ENCODE measurements at places on chromosomes 3 and 15.

DNA sequence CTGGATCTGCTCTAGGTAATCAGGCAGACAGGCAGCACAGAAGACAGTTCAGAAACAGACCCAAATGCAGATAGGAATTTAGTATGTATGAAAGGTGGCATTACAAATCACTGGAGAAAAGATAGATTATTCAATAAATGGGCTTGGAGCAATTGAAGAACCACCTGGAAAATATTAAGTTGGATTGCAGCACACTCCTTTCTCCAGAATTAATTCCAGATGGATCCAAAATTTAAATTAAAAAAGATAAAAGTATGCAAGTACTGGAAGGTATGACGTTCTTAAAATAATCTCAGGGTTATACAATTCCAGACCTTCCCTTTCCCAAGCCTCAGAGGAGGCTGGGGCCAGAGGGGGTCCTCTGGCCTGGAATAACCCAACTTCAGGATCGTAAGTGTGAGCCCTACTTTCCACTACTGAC is 32.5 kb downstream of the HRH1 start:
- DNase-seq: no peak

GRCh38 chr15:32905481-32905880 is 187.7 kb downstream of the GREM1 start:
- DNase-seq: no peak

DNA sequence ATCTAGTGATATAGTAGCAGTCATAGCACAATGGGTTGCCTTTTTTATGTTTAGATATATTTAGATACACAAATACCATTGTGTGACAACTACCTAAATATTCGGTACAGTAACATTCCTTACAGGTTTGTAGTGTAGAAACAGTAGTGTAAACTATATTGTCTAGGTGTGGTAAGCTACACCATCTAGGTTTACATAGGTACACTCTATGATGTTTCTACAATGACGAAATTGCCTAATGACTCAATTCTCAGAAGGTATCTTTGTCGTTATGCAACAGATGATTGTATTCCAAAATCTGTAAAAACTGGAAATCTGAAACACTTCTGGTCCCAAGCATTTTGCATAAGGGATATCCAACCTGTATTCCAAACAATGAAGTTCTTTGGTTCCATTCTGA is 24.3 kb downstream of the PLOD2 start:
- no peak for DNase-seq

- no peak for DNase-seq
Observed at GRCh38 chr3:118226206-118226605, 808.4 kb downstream of the IGSF11 start.
